Right forelimb (tissue), 1 donor: ENCODE measurements at places on chromosomes 1 and 21.

GRCh38 chr1:67611846-67612245, 73.2 kb upstream of the GADD45A start:
- DNase-seq: no peak

DNA sequence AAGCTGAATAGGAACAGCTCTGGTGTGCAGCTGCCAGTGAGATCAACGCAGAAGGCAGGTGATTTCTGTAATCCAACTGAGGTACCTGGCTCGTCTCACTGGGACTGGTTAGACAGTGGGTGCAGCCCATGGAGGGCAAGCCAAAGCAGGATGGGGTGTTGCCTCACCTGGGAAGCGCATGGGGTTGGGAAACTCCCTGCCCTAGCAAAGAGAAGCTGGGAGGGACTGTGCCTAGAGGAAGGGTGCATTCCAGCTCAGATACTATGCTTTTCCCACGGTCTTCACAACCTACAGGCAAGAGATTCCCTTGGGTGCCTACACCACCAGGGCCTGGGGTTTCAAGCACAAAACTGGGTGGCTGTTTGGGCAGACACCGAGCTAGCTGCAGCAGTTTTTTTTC, 183.2 kb downstream of the DNM3 start:
- no peak for DNase-seq

- no peak for DNase-seq
Observed at GRCh38 chr1:165397944-165398343, 41.4 kb upstream of the LMX1A start.

- peak; percentile 23 for DNase-seq
Observed at GRCh38 chr21:45381865-45382696, 22.9 kb upstream of the COL18A1 start.

DNA sequence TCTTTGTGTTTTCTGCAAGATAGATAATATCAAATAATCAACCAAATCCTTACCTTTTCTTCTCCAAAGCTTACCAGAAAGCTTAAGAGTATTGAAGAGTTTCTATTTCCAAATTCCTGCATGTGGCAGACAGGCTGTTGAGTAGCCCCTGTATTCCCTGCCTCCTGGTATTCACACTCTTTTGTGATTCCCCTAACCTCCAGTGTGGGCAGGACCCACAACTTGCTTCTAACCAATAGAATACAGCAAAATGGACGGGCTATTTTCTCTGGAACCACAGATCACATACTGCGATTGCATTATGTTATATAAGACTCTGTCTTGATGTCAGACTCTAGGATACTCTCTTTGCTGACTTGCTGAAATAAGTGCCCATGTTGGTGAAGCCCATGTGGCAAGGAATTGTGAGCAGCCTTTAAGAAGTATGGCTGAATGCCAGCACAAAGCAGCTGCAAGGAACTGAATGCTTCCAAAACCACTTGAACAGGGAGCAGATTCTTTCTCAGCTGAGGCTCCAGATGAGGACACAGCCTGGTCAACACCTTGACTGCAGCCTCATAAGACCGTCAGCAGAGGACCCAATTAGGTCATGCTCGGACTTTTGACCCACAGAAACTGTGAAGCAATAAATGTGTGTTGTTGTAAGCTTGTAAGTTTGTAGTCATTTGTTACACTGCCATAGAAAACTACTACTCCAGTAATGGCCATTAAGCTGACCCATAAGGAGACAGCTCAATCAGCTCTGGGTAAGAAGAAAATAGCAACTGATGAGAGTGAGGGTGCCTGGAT, 47.9 kb upstream of the PLXNA2 start:
- DNase-seq: no peak

GRCh38 chr1:11998636-11999035, 18.4 kb downstream of the MFN2 start:
- no peak for DNase-seq

DNA sequence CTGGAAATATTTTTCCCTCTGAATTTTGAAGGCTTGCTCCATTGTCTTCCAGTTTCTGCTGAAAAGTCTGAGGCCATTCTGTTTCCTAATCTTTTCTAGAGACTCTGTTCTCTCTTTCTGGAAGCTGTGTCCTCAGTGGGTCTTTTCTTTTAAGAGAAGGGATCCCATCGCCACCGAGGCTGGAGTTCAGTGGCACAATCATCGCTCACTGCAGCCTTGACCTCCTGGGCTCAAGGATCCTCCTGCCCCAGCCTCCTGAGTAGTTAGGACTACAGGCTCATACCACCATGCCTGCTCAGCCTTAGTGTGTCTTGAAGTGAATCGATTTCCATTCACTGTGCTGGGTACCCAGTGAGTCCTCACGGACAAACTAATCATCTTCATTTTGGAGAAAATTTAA, 9.6 kb upstream of the LRP8 start:
- no peak for DNase-seq

DNA sequence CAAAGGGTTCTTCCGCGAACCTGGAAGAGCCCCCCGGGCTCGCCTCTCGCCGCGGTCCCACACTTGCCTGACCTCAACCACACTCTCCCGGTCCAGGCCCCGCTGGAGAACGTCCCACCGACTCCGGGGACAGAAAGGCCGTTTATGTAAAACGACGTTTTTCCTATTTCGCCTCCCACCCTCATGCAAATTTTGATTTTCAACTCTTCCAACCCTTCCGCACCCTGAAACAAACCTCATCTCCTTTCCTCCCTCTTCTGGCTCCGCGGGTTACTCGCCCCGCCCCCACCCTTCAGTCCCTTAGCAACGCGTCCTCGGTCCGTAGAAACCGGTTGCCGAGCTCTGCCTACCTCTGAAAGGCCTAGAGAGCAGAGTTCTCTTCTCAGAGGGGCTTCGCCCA, at the start of gene C1orf141:
TSS of gene C1orf141 (minus strand) at position 276 of the 400 bp plus-strand sequence. CDS start 7,730 bp downstream, outside the sequence.
- peak; percentile 47 for DNase-seq

GRCh38 chr1:8516278-8516777, 198.4 kb downstream of the SLC45A1 start:
- no peak for DNase-seq

DNA sequence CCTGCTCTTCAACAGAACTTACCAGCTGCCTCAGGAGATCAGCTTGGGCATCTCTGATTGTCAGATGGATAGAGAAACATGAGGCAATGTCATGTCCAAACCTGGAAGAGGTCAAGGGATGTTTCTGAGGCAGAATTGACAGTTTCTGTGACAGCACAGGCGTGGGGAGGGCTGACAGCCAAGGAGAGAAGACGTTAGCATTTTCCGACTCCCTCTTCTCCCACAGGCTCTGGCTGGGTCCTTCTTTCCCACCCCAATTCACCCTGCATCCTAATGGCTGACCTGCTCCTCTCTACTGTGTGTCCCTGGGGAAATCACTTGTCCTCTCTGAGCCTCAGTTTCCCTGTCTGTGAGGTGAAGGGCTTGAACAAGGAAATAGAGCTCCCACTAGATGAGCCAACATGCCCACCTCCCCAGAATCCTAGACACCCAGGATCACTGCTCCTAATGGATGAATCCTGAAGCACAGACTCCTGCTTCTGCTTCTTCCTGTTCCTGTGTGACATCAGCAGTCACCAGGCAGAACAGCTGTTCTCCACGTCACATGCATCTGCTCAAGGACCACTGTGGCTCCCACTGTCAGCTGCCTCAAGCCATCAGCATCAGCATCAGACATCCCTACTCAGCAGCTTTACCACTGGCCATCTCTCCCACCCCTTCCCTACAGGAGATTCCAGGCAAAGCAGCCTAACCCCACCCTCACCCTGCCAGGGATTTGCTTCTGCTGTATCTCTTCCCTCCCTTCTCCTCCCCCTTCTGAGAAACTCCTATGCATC, 408.0 kb downstream of the MATN1 start:
- no peak for DNase-seq

DNA sequence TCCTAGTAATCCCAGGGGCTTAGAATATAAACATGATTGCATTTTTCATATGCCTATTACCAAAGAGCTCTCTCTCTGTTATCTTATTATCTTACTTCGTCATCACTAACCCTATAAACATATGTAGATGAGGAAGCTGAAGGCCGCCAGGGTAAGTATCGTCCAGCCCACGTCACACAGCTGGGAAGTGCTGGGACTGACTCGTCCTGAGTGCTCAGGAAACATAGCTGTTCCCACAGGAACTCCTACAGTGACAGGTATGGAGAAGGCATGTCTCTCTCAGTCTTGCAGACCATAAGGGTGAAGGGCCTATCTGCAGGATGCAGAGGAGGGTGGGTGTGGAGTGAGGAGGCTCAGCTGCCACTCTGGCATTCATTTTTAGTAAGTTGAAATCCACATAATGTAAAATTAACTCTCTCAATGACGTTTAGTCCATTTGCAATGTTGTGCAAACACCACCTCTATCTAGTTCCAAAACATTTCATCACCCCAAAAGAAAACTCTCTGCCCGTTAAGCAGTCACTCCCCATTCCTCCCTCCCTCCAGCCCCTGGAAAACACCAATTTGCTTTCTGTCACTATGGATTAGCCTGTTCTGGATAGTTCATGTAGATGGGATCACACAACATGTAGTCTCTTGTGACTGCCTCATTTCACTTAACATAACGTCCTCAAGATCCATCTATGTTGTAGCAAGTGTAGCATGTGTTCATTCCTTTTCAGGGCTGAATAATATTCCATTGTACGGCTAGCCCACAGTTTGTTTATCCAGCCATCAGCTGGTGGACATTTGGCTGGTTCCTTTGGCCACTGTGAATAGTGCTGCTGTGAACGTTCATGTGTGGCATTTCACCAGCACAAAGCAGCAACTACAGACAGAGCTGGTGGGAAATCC, 68.3 kb downstream of the TCP10L start:
- no peak for DNase-seq

- no peak for DNase-seq
Observed at GRCh38 chr21:34670962-34671348, 2.2 kb downstream of the CLIC6 start.

GRCh38 chr1:208787219-208787618, 543.0 kb upstream of the PLXNA2 start:
- DNase-seq: no peak

DNA sequence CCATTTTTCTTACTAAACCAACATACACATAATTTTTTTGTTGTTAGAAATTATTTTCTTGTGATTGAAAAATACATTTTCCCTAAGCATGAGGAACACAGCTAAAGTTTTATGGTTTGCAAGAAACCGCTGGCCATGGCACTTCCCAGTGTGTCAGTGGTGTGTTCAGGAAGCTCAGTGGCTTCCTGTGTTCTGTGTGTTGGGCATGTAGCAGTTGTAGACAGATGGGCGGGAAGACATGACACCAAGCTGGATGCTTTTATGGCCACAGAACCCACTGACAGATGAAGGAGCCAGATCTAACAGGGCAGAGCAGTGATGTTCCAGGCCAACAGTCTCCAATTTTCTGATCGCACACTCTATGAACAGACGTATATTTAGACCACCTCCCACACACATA, 119.8 kb downstream of the GALNT2 start:
- DNase-seq: no peak

GRCh38 chr1:154151311-154151710, 3.6 kb downstream of the NUP210L start:
- DNase-seq: no peak

DNA sequence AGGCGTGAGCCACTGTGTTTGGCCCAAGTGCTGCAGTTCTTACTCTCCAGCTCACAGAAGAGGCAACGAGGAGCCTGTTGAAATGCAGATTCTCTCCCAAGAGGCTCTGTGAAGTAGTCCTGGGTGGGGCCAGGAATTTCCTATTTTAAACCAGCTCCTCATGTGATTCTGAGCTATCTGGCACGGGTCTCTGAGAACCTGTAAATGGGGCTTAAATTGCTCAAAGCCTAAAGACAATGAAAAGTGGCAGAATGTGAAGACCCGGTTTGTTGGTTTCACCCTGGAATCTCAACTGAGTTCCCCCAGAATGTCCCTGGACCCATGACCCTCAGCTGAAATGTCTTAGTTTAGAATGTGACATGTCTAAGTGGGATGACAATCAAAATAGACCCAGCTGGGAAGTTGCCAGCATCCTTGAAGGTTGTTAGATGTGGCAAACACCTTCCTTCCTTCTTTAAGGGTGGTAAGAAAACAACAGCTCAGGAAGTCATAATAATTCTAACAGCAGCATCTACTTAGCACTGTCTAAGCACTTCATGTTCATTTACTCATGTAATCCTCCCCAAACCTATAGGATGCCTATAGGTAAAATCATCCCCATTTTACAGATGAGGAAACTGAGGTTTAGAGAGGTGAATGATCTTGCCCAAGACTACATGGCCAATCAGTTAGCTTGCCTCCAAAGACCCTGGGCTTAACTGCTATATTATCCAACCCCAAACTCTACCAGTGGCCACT, 20.9 kb upstream of the ATP5PO start:
- DNase-seq: no peak

DNA sequence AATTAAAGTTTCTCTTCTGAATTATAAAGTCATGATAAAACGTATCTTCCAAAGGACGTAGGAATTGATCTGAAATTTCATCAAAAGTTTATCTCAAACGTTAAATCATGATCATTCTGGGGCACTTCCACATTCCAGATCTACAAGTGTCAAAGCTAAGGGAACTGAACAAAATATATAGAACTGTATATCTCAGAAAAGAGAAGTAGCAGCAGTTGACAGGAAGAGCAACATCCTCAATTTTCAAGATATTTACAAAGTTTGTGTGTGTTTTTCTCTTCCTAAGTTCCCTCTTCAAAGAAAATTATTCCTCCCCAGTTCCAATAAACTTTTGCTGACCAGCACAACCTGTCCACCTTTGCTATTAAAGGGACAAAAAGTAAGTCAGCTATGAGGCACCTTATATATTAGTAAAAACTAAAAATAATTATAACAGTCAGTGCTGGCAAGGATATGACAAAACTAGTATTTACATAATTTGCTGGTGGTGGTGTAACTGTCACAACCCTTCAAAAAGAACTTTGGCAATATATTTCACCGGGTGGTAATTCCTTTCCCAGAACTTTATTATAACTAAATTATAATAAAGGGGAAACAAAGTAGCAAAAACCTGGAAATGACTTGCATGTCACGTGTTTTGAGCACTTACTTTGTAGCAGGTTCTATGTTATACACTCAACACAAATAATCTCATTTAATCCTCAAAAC, 38.5 kb upstream of the EYA3 start:
- DNase-seq: no peak

- peak; percentile 50 for DNase-seq
Observed at GRCh38 chr1:68725001-68725752, 228.3 kb upstream of the DEPDC1 start.

GRCh38 chr1:111404588-111404987, 22.9 kb downstream of the OVGP1 start:
- no peak for DNase-seq

DNA sequence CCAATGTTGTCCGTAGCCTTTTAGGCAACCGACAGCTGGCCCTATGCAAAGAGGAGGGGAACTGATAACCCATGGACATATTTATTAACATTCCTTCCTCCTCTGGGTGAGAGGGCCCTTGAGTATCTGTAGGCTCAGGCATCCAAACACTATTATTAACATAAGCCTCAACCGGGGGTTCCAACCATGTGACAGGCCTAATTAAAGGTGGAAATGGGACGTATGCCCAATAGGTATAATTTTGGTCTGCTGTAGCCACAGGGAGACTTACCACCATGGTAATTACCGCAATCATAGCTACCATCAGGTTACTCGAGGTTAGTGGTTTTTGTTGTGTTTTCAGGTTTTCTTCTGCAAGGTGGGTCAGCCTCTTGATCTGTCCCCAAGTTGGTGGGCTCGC, 5.3 kb downstream of the DAP3 start:
- no peak for DNase-seq

GRCh38 chr1:6822530-6823359, 37.5 kb downstream of the CAMTA1 start:
- DNase-seq: no peak
